Kidney (tissue), 22 donors: ENCODE measurements at places on chromosomes 1 and 21.

DNA sequence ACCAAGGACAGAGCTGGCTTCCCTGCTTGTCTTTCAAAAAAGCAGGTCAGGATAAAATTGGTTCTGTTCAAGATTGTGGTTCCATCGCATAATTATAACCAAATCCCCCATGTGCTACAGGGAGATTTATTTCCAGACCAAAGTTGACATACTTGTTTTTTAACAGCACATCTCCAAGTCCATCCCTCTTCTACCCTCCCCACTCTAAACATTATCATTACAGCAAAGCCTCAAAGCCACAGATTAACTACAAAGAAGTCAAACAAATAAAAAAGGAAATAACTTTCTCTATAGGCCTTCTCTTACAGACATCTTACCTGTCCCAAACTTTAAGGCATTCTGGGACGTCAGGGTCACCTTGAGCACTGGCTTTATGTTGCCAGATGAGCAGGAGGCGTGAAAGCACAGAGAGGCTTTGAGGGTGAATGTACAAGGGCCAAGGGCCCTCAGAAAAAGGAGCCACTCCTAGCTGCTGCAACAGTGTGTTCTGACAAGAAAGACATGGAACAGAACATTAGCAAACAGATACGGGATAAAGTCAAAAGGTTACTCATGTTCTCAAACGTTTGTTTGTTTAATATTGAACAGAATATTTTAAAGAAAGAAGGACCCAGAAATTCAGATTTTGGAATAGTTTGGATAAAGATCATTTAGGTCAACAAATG, 31.2 kb downstream of the UBR4 start:
- DNase-seq: no peak

DNA sequence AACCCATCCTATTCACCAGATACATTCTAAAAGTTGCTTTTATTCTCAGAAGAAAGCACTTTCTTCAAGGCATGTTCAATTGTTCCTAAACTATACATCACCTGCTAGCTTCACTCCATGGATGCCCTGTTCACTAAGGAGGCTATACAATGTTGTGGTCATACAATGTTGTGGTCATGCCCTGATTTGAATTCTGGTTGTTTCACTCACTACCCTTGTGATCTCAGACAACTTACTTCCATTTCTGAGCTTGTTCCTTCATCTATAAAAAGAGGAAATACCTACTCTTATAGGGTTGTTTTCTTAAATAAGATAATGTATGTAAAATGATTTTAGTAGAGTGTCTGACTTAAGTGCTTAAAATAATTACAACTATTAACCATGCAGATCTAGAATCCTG, 19.7 kb downstream of the EDEM3 start:
- DNase-seq: no peak

DNA sequence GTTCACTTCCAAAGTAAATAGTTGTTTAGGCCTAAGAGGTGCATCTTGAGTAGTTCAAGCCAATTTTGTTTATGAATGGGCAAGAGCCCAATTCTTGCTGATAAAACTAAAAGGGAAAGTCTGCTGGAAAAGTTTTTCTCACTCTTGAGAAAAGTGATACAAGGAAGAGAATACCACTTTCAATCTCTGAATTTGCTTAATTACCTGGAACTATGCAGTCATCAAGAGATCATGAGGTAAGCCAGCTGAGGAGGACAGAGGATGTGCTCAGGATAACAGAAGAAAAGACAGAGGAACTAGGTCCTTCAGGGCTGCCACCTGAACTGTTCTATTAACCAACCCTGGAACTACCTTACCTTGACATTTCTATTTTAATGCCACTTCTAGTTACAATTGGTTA, 42.2 kb downstream of the ILDR2 start:
- no peak for DNase-seq

DNA sequence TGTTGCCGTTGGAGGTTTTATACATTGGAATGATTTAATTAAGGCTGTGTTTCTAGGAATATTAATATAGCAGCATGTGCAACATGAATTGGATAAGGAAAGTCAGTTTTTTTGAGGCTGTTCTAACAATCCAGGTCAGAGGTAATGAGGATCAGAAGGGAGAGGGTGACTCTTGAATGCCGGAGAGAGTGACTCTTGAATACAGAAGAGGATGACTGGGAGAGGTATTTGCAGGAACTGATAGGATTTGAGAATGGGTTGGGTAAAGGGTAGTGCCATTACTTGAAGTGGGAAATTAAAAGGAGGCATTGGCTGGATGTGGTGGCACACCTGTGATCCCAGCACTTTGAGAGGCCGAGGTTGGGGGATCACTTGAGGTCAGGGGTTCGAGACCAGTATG, 55.6 kb upstream of the MACF1 start:
- DNase-seq: no peak

DNA sequence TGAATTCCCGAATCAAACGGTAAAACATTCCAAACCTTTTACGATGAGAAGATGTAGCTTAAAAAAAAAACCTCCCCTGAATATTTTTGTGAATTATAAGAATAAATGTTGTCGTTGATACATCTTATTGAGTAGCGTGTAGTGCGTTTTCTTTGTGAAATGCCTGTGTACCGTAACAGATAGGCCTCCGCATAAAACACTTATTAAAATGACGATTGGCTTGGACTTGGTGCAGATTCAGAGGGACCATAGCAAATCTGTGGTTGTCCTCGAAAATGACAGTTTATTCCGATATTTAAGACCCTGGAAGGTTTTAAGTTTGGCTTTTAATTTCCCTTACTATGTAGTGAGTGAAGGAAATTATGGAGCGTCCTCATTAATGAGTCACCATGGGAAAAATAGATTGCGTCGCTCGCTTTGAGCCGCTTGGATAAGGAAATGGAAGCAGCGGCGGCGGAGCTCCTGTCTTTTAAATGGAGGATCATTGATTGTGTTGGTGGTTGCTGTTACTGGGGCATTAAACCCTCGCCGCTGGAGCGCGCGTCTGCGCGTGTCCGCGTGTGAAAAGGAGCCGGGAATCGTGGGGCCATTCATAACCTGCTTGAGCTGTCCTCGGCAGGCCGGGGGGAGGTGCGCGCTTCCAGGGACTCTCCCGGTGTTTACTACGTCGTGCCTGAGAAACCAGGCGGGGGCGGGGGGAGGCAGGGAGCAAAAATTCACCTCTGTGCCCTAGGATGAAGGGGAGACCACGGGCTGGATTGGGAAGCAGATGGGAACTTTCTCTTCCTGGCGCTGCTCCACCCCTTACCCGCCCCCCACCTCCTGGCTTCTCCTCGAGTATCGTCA, 1.6 kb downstream of the SPEN start:
- peak; percentile 94 for DNase-seq

DNA sequence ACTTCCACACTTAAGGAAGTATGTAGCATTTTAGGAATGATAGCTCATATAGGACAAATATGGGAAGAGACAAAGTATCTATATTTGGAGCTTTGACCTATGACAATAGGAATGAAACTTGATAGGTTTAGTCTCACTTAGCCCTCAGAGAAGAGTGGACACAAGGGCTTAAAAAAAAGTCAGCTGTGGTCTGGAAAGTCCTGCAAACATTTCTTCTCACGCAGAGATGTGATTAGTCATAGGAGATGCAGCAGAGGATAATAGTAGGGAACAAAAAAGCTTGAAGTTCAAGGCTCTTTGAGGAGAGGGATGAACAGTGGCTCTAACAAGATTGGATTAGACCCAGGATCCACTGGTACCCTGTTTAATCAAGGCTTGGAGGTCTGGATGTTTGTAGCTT, 14.8 kb upstream of the RNF220 start:
- no peak for DNase-seq

- DNase-seq: no peak
These were observed 68.3 kb upstream of the BCAR3 start for GRCh38 chr1:93749894-93750301.

GRCh38 chr1:233359431-233359830, 31.9 kb downstream of the MAP3K21 start:
- DNase-seq: peak; percentile 86

- no peak for DNase-seq
These were observed 7.2 kb downstream of the VASH2 start for GRCh38 chr1:212957546-212957945.

DNA sequence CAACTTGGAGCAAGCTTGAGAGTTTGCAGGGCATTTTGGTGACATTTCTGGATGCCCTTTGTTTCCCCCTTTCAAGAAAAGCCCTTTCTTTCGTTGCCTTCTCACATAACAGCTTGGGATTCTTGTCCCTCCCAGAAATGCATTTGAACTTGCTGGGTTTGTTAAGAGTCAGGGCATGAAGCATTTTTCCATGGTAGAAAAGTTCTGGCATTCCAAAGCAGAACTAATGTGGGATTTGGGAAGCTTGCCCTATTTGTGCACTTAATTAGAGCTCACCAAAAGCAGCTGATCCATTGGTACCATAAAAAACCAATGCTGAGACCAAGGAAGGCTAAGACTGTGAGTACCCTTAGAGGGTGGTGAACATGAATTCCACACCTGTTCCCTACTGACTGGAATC, 99.8 kb upstream of the HOOK1 start:
- DNase-seq: no peak

DNA sequence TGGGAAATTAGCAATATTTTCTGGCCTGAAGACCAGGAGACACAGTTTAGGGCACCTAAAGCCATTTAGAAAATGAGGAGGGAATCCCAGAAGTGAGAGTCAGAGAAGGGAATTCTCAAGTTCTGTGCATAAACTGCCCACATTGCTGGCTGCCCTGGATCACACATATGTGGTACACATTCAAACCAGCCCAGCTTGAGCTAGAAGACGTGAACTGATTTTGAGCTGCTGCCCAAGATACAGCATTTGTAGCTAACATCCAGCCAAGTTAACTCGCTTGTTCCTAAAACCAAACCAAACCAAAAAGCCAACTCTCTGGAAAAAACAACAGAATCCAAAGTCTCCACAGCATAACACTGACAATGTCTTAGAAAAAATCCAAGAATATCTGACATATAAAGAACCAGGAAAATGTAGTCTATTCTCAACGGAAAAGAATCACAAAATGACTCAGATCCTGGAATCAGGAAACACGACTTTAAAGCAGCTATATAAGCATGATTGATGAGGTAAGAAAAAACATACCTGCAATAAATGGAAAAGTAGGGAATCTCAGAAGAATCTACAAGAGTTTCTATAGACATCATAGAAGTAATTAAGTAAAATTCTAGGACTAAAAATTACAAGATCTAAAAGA, 18.2 kb upstream of the QSOX1 start:
- no peak for DNase-seq

DNA sequence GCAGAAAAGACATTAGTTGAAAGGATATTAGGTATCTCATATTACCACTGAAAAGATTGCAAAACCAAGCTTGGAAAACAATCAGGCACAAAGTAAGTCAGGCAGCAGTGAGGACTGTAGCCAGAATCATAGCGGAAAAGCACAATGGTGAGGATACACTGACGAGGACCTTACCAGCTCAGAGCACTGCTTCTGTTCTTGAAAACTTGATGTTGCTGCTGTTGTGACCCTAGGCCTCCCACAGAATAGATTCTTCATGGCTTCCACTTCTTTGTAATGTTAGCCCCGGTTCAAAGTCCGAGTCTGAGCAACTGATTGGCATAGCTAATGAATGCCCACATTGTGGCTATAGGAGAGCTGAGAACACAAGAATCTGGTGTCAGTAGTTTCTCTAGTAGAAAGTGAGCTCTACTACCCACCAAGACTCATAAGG, 45.2 kb upstream of the LRRC8C start:
- DNase-seq: peak; percentile 26

GRCh38 chr1:244456586-244456985, 4.5 kb upstream of the CATSPERE start:
- DNase-seq: no peak

DNA sequence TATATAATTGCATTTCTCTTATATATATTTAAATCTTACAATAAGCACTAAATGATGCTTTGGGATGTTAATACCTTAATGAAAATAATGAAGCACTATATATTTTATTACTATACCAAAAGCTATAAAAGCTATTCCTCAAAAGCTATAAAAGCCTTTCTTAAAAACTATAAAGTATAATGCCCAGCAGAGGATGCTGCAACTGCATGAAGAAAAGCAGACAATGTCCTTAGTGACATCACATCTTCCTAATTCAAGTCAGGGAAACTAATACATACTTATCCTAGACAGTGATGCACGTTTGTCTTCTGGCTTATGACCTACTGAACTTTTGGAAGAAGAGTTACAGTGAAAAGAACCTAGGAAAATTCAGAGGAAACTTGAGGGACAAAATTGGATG, 13.6 kb upstream of the C1orf185 start:
- DNase-seq: peak; percentile 2

DNA sequence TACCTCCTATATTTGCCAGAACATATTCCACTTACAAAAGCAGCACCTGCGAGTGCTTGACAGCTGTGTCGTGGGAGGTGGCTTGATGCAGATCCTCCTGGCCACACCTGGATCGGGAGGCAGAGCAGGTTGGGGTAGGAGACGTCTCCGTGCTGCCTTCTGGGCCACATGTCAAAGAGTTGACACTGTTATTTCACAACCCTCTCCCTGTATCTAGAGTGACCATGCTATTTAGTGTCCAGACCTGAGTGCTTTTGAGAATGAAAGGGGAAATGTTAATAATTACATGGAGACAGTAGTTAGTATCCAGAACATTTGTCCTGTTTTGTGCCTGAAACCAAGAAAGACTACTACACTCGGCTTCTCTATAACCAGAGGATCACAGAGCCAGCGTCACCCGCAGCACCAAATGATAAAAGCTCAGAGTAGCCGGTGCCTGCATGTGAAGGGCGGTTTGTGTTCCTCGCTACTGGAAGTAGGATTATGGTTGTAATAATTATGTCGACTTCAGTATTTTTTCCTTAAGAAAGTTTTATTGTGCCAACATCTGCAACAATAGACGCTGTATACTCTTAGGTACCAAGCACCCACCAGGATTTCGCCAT, 77.1 kb downstream of the GALNT2 start:
- DNase-seq: no peak

DNA sequence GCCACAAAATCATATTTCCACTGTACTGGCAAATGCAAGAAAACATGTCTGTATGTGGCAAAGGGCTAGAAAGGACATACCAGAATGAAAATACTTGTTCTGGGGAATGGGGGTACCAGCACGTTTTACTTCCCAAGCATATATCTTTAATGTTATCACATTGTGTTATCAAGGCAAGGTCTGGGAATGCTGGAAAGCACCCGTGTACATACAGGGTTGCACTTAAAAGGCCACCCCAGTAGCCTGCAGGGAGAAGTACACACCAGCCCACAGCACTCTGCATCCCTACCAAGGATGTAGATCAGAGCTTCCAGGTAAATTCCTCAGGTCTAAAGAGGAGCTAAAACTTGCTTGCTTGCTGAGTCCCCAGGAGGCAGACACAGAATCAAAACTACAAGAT, 381.8 kb downstream of the RRAGC start:
- DNase-seq: no peak
